ENCODE measurements at places on chromosomes 3 and 15.

DNA sequence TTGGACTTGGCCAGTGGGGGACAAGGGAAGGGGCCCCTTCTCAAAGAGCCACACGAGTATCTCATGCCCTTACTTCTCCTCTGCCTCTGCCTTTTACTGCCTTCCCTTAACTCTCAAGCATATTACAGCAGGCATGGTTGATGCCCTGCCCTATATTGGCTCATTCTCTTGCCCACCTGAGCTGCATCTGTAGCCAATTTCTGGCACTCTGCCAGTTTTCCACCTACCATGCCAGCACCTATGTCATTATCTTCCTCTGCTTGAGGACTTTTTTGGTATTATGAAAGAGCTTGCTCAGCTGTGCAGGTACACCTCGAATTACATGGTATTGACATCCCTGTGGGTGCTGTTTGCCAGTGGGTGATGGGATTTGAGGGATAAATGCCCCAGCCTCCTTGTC lies 181.8 kb downstream of the OXSM start:
- no peak for DNase-seq

- no peak for DNase-seq
Observed at GRCh38 chr3:73863546-73864079, 238.9 kb upstream of the PDZRN3 start.

GRCh38 chr3:154584041-154584440 lies 154.1 kb upstream of the GPR149 start:
- DNase-seq = no peak

GRCh38 chr3:134149286-134149685 lies 101.4 kb downstream of the RYK start:
- DNase-seq = no peak

DNA sequence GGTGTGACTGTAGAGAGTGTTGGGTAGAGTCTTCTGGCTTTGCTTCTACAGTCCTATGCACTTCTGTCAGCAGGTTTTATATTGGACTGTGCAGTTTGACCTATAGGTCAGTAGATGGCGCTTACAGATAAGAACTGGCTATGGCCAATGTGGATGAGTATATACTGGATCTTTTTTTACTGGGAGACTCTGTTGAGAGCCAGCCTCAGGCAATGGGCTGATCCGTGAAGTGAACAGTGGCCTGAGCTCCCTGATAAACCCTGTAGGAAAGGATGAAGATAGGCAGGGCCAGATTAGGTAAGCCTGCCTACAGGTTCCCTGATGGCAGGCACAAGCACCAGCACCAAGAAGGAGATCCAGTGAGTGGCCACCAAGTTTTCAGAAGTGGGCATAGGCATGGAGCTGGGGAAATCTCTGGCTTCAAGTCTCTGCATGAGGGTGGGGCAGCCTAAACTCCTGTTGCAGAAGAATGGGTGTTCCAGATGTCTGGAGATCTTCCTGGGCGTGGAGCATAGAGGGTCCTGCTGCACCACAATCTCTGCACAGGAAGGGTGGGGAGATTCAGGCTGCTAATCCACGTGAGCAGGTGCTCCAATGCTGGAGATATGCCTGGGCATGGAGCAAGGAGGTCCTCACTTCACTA lies 326.0 kb upstream of the SGO1 start:
- DNase-seq = no peak

DNA sequence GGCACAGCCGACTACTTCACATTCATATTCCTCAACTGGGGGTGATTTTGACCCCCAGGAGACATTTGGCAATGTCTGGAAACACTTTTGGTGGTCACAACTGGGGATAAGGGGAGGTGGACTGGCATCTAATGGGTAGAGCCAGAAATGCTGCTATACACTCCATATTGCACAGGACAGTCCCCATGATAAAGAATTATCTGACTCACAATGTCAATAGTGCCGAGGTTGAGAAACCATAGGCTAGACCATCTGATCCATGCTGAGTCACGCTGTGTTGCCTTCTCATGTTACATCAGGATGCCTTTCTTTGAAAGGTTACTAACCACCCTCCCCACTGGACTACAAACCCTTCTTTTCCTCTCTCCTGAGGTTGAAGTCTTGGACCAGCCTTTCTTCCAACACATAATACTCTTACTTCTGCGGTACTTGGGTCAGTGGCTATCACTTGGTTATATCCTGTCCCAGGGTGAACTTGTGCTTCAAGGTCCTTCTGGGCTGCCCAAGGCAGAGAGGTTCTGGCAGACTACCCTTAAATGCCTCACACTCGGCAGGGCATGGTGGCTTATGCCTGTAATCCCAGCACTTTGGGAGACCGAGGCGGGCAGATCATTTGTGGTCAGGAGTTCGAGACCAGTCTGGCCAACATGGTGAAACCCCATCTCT lies 68.8 kb downstream of the CTNNB1 start:
- DNase-seq = no peak

DNA sequence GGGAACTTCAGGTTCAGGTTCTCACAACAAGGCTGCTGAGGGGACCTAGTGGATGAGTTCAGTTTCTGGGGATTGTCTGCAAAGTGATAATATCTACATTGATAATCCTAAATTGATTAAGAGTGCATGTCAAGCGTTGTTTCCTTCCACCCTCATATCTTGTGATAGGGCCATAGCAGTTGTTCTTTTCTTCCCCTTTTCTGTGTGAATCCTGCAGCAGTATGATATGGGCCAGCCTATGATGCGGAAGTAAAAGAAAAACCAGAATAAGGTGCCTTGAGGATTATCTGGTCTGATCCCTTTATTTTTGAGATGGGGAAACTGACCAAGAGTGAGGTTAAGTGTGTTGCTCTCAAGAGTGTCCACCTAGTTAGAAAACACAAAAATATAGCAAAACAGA lies 86.2 kb downstream of the MITF start:
- no peak for DNase-seq

- DNase-seq = no peak
Observed at GRCh38 chr3:133709139-133709750, 36.9 kb upstream of the TF start.

DNA sequence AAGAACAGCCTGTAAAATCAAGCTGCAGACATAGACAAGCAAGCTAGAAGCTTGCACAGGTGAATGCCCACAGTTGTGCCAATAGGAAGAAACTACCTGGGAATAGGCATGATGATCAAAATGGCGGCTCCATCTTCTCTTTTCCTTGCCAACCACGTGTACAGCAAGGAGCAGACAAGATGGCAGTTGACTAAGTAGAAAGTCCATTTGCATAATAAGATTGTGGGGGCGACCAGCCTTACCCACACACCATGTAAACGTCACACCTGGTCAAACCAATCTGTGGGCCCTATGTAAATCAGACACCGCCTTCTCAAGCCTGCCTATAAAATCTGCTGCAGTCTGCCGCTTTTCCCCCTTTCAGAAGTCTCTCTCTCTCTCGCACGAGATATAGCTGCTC lies 25.1 kb upstream of the ANKRD34C start:
- DNase-seq = no peak

DNA sequence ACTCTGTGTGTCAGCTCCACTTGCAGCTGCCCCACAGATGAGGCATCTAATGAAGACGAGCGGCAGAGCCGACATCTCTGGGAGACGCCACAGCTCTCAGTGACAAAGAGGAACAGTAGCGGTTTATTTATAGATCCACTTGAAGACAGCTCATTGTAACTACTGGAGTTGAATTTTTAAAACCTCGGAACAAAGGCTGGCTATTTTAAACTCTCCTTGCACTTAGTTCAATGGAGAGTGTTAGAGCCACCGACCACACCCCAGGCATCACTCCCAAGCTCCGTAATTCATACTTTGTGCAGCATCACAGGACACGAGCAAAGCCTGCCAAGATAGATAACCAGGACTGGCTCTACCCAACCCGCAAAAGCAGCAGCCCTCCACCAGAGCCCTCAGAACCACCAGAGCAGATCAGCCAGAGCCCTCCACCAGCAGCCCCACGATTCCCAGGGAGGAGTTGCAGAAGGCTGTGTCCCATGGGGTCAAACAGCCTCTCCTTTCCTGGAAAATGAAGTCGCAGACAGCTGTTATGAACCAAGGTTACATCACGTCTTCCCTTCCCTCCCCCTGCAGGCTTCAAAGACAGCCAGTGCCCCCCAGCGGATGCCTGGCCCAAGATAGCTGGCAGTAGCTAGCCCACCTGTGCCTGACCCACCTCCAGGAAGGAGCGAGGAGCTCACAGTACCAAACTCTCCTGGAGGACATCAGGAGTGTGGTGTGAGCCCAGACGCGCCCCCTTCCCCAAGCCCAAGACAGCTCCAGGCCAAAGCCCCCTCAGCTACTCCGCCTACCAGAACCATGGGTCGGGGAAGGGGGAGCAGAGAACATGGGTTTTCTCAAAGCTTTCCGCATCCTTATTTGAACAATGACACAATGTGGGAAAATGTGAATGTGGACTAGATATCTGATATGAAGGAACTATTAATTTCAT lies 45.7 kb downstream of the POC1A start:
- DNase-seq = no peak

GRCh38 chr15:72851586-72851985 lies 68.0 kb upstream of the ADPGK start:
- DNase-seq = no peak

DNA sequence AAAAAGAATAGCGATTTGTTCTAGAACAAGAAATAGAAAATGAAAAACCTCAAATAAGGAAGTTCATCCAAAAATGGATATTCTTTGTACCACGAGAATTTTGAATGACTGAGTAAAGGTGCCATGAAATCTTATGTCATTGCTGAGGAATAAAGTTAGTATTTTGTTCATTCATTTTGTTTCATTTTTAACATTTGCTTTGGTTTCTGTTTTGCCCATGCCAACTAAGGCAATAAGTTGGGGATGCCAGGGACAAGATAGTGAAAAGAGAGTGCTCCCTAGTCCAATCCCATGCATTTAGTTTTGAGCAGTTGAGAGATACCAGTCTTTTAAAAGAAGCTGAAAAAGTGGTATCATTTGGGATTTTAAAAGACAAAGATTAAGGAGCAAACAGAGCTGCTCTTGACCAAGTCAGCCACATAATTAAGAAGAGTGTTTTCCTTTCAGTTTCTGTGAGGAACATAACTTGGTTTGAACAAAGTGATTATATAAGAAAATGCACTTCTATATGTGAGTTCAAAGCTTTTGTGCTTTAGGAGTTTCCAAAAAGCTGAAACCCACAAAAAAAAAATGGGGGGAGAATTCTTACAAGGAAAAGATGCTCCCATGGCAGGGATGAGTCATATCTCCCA lies 201.4 kb downstream of the PLOD2 start:
- no peak for DNase-seq

DNA sequence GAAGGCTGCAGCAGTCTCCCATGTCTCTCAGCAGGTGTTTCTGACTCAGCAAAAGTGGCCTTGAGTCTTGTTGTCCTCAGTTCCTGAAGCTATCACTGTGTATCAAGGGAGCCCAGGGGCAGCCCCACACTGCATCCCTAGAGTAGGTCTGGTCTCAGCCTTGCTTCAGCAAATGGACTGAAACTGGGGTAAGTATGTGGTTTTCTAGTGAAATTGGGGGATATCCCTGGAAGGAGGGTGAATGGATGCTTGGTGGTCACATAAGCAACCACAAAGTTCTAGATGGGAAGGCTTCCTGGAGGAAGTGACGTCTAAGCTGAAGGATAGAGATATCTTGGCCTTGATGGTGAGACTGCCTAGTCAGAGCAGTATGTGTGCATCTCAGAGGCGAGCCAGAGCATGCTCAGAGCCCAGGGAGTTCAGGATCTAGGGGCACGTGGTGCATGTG lies 38.4 kb downstream of the TMEM158 start:
- no peak for DNase-seq

DNA sequence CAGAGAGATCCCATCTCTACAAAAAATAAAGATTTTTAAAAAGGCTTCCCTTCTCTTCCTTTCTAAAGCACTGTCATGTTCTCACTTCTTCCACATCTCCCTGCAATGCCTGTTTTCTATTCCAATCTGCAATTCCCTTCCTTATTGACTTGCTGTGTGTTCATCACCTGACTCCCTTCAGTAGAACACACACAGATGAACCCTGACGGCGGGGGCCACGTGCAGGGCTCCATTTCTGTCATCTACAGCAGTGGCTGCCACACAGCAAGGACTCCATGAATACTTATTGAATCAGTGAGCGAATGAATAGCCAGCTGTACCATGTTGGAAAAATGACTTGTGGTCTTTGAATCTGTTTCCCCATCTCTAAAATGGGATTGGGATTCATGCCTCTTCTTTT lies 26.1 kb downstream of the BHLHE40 start:
- DNase-seq = no peak

DNA sequence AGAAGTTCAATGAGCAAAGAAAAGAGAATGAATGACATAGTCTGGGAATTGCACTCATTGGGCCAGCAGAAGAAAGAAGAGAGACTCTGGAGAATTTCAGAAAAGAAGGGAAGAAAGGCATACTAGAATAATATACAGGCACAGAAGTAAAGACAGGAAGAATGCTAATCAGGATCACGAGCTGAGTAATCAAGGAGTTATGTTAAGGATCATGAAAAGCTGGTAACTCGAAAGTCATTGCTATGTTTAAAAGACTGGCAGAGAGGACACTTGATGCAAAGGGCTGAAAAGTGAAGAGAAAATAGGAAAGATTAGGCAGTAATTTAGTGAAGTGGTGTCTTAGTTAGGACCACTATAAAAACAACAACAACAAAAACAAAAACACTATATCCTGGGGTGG lies 284.1 kb downstream of the ZBBX start:
- no peak for DNase-seq

- DNase-seq = no peak
Observed at GRCh38 chr3:127590282-127590592, 296 bp downstream of the TPRA1 start.

DNA sequence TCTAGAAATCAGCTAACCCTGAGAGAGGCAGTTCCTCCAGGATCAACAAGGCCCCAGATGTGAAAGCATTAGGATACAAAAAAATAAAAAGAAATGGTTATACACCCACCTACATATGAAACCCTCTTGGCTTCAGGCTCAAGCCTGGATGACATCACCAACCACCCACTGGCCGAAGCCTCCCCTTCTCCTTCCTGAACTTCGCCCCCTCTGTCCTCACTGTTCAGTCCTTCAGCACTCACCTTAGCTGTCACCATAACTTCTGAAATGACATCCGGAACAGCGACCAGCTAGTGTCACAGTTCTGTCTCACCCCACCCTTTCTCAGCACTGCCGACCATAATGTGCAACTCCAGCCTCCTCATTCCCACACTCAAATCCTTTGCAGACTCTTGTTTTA lies 98.7 kb downstream of the PLCH1 start:
- DNase-seq = no peak

DNA sequence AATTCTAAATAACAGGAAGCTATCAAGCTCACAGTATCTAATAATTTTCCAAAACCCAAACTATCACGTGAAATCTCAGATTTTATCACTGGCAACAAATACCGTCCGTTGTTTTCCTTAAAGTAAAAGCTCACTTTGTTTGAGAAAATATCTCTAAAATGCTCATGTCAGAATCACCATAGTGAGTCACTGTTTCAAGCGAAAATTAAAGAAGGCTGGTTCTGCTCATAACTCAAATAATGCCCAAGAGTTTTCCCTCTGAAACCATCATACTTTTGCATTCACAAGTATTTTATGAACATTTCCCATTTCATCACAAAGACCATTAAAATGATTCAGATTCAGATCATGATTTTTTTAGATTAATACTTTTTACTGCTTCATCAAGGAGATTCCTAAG lies 50.6 kb downstream of the TBL1XR1 start:
- no peak for DNase-seq

Data from CD4-positive, alpha-beta T cell treated with Interleukin-4 for 1 hour (primary cell).